ENCODE measurements at places on chromosomes 11 and 22.

DNA sequence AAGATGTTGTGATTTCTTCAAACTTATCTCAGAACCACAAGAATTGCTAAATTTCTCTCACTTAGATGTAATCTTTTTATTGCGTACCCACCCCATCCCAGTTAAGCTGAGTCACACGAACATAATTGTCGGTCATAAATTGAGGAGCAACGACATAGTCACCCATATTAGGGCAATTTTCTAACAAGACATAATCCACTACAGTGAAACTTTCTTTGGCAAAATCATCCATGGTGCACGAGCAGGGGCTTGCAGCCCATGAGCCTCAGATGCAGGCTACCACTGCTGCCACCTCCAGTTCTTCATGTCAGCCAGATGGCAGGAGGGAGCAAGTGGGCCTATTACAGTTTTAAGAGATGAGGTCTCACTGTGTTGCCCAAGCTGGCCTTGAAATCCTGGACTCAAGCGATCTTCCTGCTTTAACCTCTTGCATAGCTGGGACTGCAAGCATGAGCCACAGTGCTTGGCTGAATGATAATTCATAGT is 70.3 kb upstream of the GRK2 start:
- no peak for DNase-seq

DNA sequence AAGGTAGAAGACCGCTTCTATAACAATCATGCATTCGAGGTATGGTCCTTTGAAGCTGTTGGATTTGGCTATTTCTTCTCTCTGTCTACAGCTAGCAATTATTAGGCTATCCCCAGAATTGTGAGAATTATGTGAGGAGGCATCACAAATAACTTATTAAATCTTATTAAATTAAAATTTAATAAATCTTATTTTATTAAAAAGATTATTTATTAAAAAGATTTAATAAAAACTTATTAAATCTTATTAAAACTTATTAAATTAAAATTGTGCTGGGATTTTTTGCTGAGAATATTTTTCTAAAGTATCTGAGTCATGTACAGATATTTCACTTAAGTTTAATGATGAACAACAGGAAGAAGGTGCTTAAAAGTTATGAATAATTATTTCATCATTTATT is 7.7 kb downstream of the SPA17 start:
- DNase-seq, result no peak

GRCh38 chr22:42848941-42849550 is 8.0 kb downstream of the ARFGAP3 start:
- DNase-seq, result no peak

- no peak for DNase-seq
Observed at GRCh38 chr22:43975041-43975440, 19.8 kb downstream of the SAMM50 start.

DNA sequence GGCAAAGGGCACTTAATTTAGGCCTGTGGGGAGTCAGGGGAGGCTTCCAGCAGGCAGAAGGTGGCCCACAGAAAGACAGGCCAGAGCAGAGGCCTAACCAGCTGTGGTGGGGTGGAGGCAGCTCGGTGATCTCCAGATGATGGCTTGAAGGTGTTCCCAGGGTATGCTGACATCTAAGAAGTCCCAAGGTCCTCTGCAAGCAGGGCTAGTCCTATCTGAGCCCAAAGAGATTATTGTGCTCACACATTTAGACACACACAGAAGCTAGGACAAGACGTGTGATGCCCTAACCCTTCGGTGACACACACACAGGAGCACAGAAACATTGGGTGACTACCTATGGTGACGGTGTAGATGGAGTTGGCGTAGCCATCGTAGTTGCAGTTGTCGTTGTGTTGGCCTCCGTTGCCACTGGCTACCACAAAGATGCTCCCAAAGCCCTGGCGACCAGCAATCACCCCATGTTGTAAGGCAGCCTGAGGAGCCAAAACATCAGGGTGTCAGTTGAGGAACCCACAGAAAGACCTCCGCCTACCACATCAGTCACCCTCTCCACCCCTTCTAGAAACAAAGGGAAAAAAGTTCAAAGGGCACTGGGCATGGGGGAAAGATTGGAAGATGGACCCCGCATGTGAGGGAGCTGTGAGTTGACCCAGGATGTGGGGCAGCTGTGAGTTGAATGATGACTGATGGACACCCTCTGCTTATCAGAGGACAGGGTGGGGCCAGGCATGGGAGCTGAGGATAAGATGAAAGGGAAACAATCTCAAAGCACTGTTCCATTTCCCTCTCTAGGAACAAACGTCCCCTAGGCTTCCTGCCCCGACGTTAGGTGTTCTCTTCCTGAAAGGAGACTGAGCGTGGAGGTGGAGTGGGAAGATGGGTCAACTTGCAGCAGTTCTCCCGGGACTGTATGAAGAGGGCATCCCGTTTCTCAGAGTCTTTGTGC is 7.9 kb downstream of the PCSK7 start:
- no peak for DNase-seq

GRCh38 chr22:39487826-39488520 is 14.1 kb upstream of the MIEF1 start:
- DNase-seq, result no peak

DNA sequence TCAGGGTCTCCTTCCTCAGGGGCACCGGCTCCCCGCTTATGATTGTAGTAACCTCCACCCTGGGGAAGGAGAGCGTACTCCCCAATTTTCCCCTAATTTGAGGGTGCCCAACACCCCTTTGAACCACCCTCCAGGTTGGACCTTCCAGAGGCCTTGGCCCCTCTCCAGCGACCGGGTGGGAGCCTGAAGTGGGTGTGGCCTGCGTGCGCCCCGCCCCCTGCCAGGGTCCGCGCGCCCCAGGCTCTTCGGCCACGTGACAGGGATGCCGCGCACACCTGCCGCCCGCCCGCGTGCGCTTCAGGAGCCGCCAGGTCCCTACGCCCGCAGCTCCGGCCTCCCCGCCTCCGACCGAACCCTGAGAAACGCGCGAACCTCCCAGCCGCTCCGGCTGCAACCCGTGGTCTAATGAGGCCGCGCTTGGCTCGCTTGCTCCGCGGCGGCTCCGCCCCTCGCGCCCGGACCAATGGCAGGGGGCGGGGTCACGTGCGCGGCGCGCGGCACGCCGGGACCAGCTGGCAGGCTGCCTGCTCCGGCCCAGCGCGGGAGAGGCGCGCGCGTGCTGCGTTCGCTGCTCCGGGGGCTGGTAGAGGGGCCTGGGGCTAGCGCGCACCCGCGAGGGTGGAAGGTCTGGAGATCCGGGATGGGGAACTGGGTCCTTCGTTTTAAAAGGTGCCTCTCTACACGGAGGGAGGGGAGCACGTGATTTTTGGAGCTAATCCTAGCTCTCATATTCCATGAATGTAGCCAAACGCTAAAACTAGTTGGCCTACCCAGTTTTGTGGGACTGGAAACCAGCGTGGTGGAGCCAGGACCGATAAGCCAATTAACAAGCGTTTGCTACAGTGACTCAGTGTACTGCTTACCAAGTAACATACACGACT is at the start of gene FOXRED2:
TSS of gene FOXRED2 (minus strand) at position 404 of the 881 bp plus-strand sequence. CDS start 618 bp downstream, outside the sequence.
- peak; percentile 95 for DNase-seq

GRCh38 chr11:61480261-61480993 is 28.1 kb upstream of the LRRC10B start:
- no peak for DNase-seq

DNA sequence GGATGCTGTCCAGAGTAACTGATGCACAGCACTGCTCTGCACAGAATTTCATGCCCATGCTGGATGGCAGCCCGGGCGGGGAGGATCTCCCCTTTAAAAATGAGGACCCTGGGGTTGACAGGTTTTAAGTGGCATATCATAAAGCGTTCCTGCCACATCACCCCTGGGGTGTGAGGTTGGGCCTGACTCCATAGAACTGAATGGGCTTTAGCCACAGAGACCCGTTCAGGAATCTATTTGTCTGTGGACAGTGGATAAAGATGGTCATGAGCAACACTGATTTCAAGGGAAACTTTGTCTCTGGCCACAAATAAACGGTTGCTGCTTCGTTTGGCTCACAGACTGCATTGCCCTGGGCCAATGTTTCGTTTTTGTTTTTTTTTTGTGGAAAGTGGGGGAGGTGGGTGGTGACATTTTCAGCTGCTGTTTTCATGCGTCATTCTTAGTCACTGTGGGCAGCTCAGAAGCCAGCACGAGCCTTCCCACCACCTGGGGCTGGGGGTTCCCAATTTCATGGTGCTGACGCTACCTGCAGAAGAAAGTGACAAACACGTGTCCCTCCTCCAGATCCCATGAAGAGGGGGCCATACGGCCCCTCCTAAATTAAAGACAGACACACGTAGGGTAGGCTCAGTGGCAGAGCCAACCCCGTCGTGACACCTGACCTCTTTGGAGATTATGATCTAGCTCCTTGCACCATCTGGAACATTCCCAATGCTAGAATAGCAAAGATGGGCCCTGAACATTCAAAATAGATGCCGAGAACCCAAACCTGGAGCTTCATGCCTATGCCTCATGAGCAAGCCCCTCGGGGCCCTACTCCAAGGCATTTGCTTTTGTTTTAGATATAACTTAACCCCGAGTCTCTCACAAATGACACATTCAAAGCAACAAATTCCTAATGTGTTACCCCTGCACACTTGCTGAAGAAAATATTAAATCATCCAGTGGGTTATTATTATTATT is 54.8 kb upstream of the PHF21B start:
- no peak for DNase-seq

GRCh38 chr11:57269571-57270021 is 32.5 kb upstream of the APLNR start:
- no peak for DNase-seq

DNA sequence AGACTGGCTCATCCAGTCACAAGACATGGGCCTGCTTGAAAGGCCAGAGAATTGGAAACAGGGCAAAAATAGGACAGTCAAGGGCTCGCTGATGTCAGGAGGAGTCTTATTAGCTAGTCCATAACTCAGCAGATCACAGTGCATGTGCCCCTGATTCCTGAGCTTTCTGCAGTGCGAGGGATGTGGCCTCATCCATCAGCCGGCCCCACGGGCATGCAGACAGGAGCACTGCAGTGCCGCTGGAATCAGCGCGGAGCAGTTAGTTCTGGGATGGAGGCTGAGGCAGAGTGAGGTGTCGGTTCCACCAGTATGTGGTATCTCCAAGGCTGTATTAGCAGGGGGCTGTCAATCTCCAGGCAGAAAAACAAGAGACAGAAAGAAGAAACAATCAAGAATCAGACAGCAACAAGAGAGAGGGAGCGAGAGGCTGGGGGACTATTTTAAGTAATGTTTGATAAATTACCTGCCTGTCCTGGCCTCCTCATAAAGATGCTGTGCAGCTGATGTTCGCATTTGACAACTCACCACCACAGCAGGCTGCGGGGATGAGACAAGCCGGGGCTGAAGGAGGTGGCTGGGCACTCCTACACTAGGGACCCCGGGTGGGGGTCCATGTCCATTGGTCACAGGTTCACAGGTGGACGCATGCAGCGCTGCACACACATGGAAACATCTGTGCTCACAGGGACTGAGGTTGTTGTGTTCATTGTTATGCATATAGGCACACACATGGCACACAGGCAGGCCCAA is 167.2 kb downstream of the TRIM29 start:
- no peak for DNase-seq

DNA sequence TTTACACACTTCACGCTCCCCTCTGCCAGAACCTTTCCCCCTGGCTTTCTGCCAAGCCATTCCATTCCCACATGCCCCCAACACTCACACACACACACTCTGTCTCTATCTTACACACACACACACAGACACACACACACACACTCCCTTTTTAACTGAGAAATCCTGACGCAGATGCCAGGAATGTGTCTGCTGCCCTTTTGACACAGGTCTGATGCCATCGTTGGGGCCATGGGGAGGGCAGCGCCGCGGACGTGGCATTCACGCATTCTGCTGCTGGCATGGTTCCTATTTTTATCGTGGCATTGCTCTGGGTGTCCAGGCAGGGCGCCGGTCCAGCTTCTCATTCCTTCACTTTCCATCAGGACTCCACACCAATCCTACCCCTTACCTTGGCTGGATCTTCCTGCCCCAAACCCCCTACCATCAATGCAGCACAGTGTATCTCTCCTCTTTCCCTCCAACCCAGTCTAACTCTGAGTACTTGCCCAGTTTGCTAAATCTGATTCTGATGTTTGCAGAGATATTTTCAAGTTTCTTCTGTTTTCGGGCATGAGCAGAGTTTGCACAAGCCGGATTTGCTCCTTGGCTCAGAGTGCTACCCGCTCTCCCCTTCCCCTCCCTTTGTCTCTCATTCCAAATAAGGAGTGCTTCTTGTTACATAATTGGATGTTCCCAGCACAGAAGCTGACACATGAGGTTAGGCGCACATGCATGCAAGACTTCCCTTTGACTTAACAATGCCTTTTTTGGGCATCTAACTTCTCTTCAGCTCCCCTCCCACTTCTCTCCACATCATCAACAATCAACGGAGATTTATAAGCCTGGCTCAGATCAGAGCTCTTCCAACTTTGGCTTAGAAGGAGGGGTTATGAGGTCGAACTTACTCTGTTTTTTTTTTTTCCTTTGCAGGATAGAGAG is 18.8 kb downstream of the SNX19 start:
- DNase-seq, result no peak

GRCh38 chr11:73182824-73183321 is 35.2 kb upstream of the P2RY2 start:
- no peak for DNase-seq

All from GM19239 (cell line).